Stimulated activated naive CD4-positive, alpha-beta T cell (primary cell): ENCODE measurements at places on chromosomes 16 and 17.

DNA sequence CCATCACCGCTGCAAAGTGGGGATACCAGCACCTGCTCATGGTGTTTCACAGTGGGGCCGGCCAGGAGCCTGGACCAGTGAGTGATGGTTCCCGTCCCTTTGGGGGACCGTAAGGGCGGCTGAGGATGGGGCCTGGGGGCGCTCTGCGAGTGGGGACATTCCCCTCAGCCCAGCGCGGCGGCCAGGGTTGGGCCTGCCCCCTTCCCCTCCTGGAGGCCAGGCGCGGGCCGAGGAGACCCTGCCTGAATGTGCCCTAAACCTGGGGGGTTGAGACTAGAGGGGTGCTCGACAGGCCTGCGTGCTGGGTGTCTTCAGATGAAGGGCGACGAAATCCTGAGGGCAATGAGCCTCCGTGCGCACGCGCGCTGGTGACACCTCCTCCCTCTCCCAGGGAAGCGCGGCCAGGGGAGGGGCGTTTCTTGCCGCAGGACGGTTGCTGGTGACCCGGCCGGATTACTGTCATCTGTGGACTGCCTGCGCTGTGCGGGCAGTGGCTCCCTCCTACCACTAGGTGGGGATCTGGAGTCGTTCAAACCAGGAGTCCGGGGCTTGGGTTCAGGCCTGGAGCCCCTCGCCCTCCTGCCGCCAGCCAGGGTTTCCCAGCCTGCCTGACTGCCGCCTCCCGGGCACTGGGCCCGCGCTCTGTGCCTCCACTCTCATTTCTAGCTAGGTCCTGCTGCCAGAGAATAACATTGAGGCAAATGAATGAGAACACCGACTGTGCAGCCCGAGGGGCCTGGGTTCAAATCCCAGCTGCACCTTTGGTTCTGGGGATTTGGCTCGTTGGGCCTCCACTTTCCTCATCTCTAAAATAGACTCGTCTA lies 17.1 kb downstream of the TBX2 start:
- DNase-seq, result peak; percentile 42

- DNase-seq, result peak; percentile 23
These were observed 47.5 kb downstream of the HAPSTR1 start for GRCh38 chr16:9138731-9139501.

DNA sequence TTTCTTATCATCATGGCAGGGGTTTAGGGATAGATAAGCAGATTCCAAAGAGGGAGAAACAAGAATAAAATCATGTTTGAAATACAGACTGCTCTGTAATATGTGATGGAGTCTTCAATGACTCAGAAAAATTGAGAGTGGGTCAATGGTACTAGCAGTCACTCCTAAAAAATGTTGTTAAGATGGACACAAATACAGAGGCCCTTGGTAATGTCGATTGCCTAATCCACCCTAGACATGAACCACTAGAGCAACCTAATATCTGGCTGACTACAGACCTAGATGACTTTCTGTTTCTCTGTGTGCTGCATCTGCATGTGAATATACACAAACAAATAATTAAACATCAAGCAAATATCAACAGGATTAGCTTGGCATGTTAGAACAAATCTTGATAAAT lies 135.8 kb downstream of the CDH8 start:
- DNase-seq, result no peak

- DNase-seq, result no peak
These were observed 37.8 kb downstream of the PAFAH1B1 start for GRCh38 chr17:2631211-2631610.

GRCh38 chr17:1153795-1154546 lies 25.8 kb downstream of the ABR start:
- no peak for DNase-seq

DNA sequence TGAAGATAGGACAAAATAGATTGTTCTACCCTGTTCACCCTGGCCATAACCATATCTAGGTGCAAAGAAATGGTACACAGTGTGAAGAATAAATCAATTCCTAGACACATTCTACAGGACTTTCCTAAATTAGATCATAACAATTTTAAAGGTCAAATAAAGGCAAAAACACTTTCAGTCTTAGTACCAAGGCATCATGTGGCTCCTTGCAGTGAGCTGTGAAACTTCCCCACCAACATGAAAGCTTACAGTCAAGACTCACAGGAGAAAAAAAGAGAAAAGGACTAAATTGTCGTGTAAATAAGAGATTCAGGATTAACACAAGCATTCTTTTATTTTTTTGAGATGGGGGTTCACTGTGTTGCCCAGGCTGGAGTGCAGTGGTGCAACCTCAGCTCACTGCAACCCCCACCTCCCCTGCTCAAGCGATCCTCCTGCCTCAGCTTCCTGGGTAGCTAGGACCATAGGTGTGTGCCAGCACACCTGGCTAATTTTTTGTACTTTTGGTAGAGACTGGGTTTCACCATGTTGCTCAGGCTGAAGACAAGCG lies 14.2 kb downstream of the NSMCE1 start:
- DNase-seq, result no peak

DNA sequence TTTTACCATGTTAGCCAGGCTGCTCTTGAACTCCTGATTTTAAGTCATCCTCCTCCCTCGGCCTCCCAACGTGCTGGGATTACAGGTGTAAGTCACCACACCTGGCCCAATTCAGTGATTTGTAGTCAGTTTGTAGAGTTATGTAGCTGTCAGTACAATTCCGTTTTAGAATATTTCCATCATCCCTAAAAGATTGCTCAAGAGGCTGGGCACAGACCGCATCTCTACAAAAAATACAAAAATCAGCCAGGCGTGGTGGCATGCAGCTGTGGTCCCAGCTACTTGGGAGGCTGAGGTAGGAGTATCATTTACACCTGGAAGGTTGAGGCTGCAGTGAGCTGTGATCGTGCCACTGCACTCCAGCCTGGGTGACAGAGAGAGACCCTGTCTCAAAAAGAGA lies 20.6 kb downstream of the RGS11 start:
- no peak for DNase-seq
